Activated naive CD8-positive, alpha-beta T cell treated with anti-CD3 and anti-CD28 coated beads for 36 hours (primary cell): ENCODE measurements at places on chromosomes 3 and 15.
A peak's percentile ranks its signal among the peaks of the same experiment; 100 is the strongest.

DNA sequence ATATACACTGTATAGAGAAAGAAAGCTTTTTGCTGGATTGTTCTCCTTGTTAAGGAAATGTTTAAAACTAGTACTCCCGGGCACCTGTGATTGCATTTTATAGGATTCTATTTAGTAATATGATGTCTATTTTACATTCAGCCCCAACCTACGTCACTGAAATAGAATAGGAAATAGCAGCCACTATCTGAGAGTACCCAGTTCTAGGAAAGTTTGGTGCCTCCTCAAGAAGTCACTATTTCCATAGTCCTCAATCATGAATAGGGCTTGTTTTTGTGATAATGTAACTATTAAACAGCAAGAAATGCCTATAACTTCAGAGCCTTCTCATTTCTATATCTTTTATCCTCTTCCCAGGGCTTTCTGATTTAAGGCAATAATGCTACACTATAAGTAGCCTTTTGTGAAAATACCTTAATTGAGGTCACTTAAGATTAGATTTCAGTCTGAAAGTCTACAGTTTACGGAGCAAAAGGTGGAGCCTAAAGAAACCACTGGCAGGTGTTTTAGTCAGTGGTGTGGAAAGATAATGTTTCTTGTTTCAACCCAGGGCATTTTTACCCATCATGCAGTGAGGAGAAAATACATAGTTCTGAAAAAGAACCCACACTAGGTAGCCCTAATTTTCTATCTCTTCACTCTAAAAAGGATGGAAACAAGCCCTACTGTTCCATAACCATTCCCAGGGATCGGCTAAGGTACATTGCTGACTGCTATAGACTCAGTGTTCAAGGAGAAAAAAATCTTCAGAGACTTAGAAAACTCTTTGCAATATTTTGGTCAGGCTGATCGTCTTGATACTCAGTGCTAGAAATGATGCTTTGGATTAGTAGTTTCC is 38.7 kb downstream of the TIGIT start:
- H3K27ac ChIP-seq, result peak overlapping the region; percentile 98
- no peaks in the 10 kb centered on the region for H3K27me3 ChIP-seq
- H3K4me3 ChIP-seq, result peak overlapping the region; percentile 50
- peaks cover 72% of the 10 kb centered on the region for H3K4me1 ChIP-seq
- no peak for DNase-seq

DNA sequence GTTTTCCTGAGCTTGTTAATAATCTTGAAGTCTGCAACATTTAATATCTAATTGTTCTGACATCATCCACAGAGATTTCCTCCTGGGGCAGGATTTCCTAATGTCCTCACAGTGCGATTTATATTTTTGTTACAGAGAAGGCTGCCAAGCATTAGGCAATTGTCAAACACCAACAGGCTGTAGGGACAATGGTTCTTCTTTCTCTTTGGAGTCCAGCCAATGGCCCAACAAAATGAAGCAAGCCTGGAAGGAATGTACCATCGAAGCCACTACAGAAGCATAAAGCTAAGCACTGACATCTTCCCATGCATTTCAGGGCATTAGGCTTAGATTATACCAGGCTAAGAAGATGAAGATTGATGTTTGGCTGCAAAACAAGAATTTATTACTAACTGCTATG is 173.0 kb upstream of the FRMD4B start:
- no peak for DNase-seq
- no peaks in the 10 kb centered on the region for H3K36me3 ChIP-seq
- H3K4me3 ChIP-seq, result no peak overlapping the region
- H3K27ac ChIP-seq, result no peak overlapping the region
- H3K4me1 ChIP-seq, result no peaks in the 10 kb centered on the region

DNA sequence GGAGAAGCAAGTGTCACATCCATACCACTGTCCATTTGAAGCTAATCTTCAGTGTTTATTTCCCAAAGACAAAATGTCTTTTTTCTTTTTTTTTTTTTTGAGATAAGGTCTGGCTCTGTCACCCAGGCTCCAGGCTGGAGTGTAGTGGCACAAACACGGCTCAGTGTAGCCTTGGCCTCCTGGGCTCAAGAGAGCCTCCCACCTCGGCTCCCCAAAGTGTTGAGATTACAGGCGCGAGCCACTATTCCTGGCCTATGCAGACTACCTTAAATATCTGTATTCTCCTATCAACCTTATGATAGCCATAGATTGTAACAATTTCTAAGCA is 27.7 kb upstream of the VPS33B start:
- peaks cover 14% of the 10 kb centered on the region for H3K4me1 ChIP-seq
- H3K4me3 ChIP-seq, result no peak overlapping the region
- H3K36me3 ChIP-seq, result no peaks in the 10 kb centered on the region
- no peak overlapping the region for H3K27ac ChIP-seq
- DNase-seq, result no peak

DNA sequence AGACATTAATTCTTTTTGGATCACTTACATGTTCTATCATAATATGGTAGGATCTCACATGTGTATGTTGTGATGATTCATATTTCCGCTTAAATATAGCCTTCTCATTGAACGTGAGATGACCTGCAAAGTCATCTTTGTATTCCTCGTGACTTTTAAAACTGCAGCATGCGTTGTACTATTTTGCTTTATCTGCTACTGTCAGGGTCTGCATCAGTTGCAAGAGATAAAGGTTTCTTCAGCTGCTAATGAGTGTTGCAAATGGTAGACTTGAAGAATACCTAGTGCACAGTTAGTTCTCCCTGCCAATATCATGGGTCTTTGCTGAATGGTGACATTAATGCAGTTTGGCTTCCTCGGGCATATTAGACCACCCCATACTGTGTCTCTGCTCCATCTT is 31.8 kb downstream of the REC114 start:
- peaks cover 35% of the 10 kb centered on the region for H3K27me3 ChIP-seq
- no peaks in the 10 kb centered on the region for H3K4me1 ChIP-seq

DNA sequence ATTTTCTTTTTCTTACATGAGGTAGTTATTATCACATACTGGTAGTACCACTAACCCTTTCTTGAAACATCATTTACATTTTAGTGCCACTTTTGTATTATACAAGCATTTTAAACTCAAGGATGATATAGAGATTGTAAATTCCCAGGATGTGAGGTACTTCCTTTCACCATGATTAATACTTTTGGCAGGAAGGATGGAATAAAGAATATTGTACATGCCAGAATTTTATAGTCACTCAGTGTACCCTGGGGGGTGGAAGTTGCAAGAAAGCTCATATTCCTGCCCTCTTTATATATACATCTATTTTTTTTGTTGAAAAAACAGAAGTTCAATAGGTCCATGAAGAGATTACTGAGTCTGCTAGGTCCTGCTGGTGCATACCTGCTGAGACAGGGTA is 141.0 kb upstream of the PLSCR5 start:
- no peaks in the 10 kb centered on the region for H3K4me1 ChIP-seq
- H3K27me3 ChIP-seq, result no peaks in the 10 kb centered on the region
- no peak overlapping the region for H3K4me3 ChIP-seq
- H3K27ac ChIP-seq, result no peak overlapping the region
- no peak for DNase-seq

DNA sequence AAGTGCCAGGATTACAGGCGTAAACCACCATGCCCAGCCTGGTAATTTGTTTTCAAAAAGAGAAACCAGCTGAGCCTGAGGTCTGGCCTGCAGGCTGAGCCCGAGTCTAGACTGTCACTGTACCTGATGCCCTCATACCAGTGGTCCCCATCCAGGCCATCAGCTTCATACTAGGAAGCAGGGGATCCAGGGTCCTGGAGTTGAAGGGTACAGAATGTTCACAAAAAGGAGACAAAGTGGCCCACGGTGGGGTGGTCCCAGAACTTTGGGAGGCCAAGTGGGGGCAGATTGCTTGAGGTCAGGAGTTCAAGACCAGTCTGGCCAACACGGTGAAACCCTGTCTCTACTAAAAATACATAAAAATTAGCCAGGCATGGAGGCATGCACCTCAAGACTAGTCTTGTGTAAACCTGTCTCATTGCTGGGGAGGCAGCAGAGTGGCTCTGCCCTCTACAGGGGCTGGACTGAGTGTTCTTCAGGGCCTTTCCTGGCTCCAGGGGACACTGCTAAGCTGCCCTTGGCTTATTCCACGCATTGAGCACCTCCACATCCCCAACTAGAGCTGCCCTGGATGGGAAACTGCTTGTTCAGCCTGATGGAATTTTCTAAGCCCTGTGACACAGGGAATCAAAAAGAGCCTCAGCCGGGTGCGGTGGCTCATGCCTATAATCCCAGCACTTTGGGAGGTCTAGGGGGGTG is 7.9 kb upstream of the HHATL start:
- DNase-seq, result no peak
- no peak overlapping the region for H3K4me3 ChIP-seq
- no peaks in the 10 kb centered on the region for H3K4me1 ChIP-seq

DNA sequence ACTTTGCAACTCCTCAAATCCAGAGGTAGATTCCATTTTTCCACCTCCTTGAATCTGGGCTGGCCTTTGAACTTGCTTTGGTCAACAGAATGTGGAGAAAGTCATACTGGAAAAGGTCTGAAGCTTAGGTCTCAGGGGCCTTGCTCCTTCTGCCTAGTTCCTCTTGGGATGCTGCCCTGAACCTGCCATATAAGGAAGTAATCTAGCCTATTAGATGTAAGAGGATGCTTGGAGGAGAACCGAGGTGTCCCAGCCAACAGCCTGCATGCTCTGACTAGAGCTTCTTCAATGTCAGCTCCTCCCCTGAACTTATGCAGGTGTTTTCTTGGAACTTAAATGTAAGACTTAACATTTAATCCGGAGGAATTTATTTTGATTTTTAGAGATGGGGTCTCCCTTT is 2.0 kb upstream of the TMED3 start:
- no peak overlapping the region for H3K27ac ChIP-seq
- H3K27me3 ChIP-seq, result peaks cover 45% of the 10 kb centered on the region
- no peak for DNase-seq
- peaks cover 41% of the 10 kb centered on the region for H3K4me1 ChIP-seq
- H3K4me3 ChIP-seq, result no peak overlapping the region
- H3K36me3 ChIP-seq, result peaks cover 21% of the 10 kb centered on the region

GRCh38 chr3:195896361-195897080 is 11.8 kb downstream of the TNK2 start:
- H3K36me3 ChIP-seq, result peaks cover 5% of the 10 kb centered on the region
- H3K27ac ChIP-seq, result peak overlapping the region; percentile 94
- peak overlapping the region; percentile 86 for H3K4me3 ChIP-seq
- H3K27me3 ChIP-seq, result no peaks in the 10 kb centered on the region

DNA sequence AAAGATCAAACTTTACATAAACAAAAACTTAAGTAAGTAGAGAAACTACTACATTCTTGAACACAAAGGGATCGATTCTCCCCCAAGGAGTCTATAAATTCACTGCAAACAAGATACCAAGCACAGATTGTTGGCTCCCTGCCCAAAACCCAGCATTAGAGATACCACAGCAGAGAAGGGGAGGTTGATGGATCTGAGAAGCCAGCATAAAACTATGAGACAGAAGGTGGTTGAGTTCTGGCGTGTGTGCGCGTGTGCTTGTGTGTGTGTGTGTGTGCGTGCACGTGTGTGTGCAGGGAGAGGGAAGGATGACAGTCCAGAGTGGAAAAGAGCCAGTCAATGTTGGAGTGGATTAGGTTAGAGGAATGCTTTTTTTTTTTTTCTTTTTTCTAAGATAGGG is 143.2 kb upstream of the PRR20G start:
- H3K27me3 ChIP-seq, result peaks cover 38% of the 10 kb centered on the region
- H3K27ac ChIP-seq, result no peak overlapping the region
- H3K4me1 ChIP-seq, result no peaks in the 10 kb centered on the region
- no peaks in the 10 kb centered on the region for H3K36me3 ChIP-seq
- H3K4me3 ChIP-seq, result no peak overlapping the region

GRCh38 chr3:127462111-127462655 is 128.3 kb downstream of the TPRA1 start:
- H3K36me3 ChIP-seq, result no peaks in the 10 kb centered on the region
- no peak overlapping the region for H3K4me3 ChIP-seq
- no peak overlapping the region for H3K27ac ChIP-seq

DNA sequence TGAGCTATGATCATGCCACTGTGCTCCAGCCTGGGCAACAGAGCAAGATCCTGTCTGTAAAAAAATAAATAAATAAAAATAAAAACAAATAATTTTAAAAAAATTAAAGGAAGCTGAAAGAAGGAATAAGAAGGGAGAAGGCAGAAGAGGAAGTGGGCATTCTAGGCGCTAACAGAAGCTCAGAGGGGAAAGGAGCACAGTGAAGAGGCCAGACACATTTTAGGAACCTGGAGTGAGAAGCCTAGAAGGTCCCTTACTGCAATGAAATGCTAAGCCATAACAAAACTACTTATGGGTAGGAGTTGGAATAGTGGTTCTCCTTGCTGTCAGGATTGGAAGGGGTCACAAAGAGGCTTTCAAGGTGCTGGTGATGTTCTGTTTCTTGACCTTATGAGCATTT is 64.0 kb downstream of the ITGB5 start:
- no peak overlapping the region for H3K4me3 ChIP-seq
- H3K27me3 ChIP-seq, result peaks cover 12% of the 10 kb centered on the region
- H3K4me1 ChIP-seq, result no peaks in the 10 kb centered on the region
- H3K27ac ChIP-seq, result no peak overlapping the region

DNA sequence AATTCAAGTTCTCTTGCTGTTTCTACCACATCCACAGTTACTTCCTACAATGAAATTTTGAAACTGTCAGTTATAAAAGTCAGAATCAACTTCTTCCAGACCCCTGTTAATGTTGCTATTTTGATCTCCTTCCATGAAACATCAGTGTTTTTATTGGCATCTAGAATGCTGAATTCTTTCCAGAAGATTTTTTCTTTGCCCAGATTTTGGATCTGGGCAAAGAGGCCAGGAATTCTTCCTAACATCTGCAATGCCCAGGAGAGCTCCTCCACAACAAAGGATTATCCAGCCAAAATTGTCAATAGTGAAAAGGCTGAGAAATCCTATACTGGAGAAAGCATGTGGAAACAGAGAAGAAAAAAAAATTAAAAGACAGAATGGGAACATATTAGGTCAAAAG is 75.5 kb downstream of the SERPINI1 start:
- H3K27ac ChIP-seq, result no peak overlapping the region
- no peaks in the 10 kb centered on the region for H3K4me1 ChIP-seq
- no peaks in the 10 kb centered on the region for H3K27me3 ChIP-seq
- no peak overlapping the region for H3K4me3 ChIP-seq
- DNase-seq, result no peak

DNA sequence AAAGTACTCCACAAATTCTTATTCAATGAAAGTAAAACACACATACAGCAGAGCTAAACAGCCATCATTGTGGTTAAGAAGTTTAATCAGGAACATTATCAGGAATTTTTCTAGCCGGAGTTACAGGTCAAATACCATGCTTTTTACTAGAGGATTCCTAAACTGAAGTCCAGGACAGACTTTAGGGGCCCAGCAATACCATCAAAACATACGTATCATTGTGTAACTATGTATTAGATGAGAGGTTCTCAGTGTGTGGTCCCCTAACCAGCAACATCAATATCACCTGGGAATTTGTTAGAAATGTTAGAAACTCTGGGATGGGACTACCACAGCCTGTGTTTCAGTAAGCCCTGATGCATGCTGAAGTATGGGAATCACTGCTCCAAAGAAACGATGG is 404.2 kb upstream of the IL12A start:
- no peaks in the 10 kb centered on the region for H3K4me1 ChIP-seq
- DNase-seq, result no peak
- no peak overlapping the region for H3K4me3 ChIP-seq
- H3K36me3 ChIP-seq, result no peaks in the 10 kb centered on the region
- no peak overlapping the region for H3K27ac ChIP-seq

GRCh38 chr3:69490235-69490634 is 104.3 kb upstream of the FRMD4B start:
- H3K36me3 ChIP-seq, result no peaks in the 10 kb centered on the region
- no peak overlapping the region for H3K27ac ChIP-seq
- no peaks in the 10 kb centered on the region for H3K4me1 ChIP-seq
- no peak for DNase-seq

- no peaks in the 10 kb centered on the region for H3K27me3 ChIP-seq
- H3K27ac ChIP-seq, result no peak overlapping the region
- no peak for DNase-seq
- H3K36me3 ChIP-seq, result no peaks in the 10 kb centered on the region
Measured at GRCh38 chr3:153572654-153573053, 410.6 kb downstream of the RAP2B start.
